ENCODE measurements at places on chromosomes 2 and 18. TPM values are rescaled to one million over a fixed set of nuclear protein-coding genes. Genes with fewer than 3 reads are reported as not detected.

DNA sequence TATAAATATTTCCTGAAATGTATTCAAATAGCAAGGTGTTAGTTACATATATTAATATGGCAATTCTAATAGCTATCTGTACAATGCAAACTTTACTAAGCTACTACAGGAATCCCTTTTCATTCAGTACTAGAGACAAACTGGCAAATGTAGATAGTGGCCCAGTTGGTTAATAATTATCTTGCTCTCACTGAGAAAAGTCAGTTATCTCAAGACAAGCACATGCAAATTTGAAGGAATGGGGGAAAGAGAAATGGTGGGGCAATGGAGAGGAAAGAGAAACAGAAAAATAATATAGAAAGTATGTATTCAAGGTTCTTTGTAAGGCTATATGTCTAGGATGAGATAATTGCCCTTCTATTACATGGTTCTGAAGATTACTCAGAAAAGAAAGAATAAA, 280.0 kb downstream of the FIGN start:
- DNase-seq: no peak

GRCh38 chr18:45666520-45666919, 51.2 kb downstream of the SLC14A2 start:
- DNase-seq: no peak

DNA sequence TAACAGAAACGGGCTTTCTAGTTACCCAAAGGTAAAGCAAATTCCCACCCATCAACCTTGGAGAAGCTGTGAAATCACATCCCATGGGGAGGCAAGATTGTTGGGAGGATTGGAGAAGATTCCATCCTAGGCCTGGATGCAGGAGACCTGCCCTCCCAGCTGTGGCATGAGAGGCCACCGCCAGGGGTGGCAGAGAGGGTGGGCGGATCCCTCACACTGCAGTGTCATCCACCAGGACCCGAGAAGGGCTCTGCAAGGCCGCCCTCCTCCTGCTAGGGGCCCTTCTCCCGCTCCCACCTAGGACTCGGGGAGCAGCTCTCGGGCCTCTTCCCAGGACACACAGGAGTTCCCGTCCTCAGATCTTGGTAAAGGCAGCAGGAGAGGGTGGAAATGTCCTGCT, 15.5 kb upstream of the ATG16L1 start:
- DNase-seq: no peak

- no peak for DNase-seq
These were observed 61.2 kb upstream of the CUL3 start for GRCh38 chr2:224646242-224646846.

GRCh38 chr2:178193496-178193822, 853 bp upstream of the OSBPL6 start:
- DNase-seq: no peak

DNA sequence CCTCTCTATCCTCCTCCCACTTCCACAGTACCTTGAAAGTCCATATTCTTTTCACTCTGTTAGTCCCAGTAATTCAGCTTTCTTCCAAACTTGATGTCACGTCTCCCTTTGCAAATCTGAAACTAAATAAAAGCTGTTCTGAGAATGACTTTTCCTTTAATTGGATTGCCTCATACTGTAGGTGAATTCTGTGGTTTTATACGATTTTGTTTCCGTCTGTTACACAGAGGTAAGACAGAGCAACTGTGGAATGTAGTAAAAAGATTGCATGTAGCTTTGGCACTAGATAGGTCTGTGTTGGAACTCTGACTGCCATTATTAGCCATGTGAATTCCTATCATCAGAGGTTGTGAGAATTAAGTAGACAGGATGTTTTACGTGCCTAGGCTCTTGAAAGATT, 25.9 kb downstream of the MALT1 start:
- no peak for DNase-seq

GRCh38 chr2:173990245-173990644, 25.1 kb upstream of the SP3 start:
- no peak for DNase-seq

GRCh38 chr2:176997792-176998169, 214.8 kb upstream of the HNRNPA3 start:
- no peak for DNase-seq

DNA sequence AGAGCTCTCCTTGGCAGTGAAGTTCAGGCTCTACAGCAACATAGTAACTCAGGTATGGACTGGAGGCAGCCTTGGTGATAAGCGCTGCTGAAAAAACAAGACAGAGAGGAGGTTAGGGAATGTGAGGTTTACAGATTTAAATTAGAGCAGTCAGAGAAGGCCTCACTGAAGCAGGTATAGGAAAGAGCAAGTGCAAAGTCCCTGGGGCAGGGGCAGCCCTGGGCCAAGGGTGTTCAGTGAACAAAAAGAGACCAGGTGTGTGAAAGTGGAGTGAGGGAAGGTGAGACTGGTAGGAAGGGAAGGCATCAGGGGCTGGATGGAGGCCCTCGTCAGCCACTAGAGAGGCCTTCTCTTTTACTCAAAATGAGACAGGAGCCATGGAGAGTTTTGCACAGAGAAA, 89.6 kb downstream of the LAMA3 start:
- DNase-seq: no peak

DNA sequence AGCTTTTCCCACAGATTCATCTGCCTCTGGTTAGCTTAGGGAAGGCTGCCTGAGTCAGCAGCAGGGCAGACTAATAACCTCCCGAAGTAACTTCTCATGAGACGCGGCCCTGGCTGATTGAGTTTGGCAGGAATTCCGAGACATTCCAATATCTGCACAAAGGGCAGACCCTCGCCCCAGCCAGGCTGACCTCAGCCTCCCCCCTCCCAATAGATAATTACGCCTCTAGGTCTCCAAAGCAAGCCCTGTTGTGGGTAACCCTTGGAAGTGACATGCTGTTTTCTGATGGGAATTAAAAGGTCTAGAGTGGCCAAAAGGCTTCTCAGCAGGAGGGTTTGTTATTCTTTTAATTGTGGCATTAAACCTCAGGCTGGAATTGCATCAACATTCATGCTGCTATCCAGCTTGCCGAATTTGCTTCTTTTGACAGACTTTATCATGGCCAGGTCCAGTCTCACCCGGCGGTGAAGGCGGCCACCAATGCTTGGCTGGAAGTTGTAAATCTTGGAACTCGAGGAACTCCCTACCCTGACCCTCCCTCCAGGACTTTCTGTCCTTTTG, 98.0 kb upstream of the SLC14A2 start:
- no peak for DNase-seq

DNA sequence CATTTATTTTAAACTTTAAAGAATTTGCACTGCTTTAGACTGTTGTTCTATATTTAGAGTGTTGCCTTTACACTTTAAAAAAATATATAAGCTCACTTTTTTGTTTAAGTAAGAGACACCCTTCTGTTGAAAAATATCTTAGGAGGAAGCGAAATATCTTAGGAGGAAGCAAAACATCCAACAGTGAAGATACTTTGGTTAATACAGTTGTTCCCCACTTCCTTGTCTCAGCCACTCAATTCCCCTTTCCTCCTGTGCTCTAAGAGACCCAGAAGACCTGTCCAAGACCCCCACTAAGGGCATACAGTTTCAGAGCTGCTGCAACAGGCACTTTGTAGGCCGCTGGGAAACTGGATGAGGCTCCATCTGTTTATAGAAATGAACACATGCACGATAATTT, 5.7 kb downstream of the SERPINB8 start:
- no peak for DNase-seq

DNA sequence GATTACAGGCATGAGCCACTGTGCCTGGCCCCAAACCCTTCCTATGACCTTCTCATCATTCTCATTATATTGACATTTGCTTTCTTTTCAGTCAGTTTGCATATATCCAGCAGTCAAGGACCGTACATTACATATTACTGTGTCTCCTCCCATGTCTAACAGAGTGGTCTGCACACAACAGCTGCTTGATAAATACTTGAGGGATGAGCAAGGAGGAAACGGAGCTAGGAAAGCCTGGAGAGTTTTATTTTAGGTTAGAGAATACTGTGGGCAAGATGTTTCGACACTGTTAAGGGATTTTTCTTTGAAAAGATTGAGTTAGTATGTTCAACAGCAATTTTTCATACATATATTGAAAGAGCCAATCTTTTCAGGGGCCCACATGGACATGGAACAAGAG, 76.2 kb upstream of the CHRNA1 start:
- DNase-seq: no peak

GRCh38 chr2:27992787-27993401, 102.4 kb downstream of the BABAM2 start:
- no peak for DNase-seq

DNA sequence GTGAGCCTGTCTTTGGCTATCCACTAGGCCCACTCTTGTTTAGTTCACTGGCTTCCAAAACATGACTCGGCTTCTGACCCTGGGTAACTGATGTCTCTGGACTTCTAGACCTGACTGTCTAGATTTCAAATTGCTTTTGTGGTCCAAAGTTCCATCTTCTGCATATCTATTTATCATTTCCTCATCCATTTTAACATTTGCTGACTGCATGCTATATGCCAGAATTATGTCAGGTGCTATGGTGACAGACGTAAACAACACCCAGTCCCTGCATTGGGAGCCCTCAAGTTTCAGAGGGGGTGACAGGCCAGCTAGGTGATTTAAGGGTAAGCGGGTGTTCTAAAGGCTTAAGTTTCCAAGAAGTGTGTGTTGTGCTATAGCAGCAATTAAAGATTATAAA, 140.9 kb downstream of the PIEZO2 start:
- DNase-seq: no peak

DNA sequence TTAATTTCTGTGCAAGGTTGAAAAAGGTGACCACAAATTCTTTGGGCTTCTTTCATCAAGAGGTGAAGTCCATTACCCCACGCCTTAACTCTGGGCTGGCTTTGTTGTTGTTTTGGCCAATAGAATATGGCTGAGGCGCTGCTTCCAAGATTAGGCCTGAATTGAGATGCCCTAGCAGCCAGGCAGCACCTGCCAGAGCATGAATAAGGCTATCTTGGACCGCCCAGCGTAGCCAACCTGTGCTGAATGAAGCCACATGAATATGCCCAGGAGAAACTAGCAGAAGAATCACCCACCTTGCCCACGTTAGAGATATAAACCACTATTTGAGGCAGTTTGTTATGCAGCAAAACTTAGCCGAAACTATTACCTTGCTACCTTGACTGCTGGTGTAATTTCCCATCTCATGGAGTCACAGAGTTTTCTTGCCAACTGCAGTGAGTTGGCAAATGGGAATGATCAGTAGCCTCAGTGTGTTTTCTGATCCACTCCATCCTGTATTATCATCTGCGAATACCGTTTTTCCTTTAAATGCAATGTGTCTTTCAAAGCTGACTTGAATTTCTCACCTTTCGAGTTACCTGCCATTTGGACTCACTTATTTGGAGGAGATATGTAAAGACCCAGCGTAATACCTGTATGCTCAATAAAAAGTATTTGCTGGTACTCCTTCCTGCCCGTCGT, 679 bp downstream of the TSGA10 start:
- peak; percentile 36 for DNase-seq

GRCh38 chr2:69889302-69889701, 4.5 kb upstream of the SNRNP27 start:
- no peak for DNase-seq

- no peak for DNase-seq
These were observed 4.1 kb downstream of the GREB1 start for GRCh38 chr2:11537951-11538350.

GRCh38 chr2:230879271-230879882, 14.6 kb downstream of the ITM2C start:
- no peak for DNase-seq

DNA sequence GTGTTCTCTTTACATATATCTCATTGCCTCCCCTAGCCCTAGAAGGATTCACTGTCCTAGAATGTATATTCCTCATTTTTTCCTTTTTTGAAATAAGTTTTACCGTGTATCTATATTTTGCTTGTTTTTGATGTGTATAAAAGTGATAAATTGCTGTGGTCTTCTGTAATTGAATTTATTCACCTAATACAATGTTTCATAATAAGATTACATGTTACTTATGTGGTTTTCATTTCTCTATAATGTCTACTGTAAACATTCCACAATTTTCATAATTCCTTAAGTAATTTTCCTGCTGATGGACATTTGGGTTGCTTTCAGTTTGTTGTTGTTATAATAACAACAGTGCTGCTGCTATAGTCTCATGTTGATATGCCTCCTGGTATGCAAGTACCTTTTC, 118.2 kb downstream of the PHLPP1 start:
- no peak for DNase-seq

DNA sequence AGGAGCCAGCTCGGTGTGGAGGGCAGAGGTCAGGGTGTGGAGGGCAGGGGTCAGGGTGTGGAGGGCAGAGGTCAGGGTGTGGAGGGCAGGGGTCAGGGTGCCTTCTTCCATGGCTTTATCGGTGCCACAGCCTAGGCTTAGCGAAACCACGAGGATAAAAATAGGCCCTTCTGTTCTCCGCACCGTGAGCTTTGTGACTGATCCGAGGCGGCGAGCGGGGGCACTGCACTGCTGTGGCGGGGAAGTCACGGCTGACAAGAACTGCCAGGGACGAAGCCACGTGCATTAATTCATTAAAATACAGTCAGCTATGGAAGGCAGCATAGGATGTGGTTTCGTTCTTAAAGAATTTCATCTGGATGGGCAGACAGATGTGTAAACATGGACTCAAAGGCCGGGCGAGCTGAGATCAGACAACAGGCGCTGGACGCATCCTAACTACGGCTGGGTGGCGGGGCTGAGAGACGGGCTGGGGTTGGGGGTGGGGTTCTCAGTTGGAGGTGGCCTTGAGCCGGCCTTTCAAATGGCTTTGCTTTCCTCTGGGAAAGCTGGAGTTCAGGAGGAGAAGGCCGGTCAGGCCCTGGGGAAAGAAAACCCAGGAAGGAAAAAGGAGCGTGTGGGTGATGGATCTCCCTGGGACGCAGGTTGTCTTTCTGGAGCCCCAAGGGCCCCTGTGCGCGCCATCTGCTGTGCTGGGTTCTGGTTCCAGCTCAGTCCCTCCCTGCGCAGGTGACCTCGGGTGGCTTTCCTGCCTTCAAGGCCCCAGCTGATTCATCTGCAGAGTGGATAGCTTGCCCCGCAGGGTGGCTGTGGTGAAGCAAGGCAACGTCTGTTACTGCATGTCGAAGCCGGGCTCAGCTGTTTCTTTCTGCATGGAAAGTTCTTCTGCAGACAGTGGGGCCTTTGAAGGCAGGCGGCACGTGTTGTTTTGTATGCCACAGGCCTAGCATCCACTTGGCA, 958 bp upstream of the ALLC start:
- DNase-seq: peak; percentile 46

MC2R gene
- total RNA-seq: not detected

CDH7 gene
- total RNA-seq: not detected

VIT gene
- 0.17 TPM for total RNA-seq

GRB14 gene
- total RNA-seq: 51.0 TPM

ITGB6 gene
- total RNA-seq: not detected

OSGEPL1 gene
- 5.4 TPM for total RNA-seq

FAM124B gene
- total RNA-seq: 2.5 TPM

SUPT7L gene
- total RNA-seq: 14.6 TPM

PRSS56 gene
- not detected for total RNA-seq

PROM2 gene
- total RNA-seq: 1.1 TPM

PLEKHH2 gene
- total RNA-seq: 1.4 TPM

RNF149 gene
- 54.7 TPM for total RNA-seq

NPPC gene
- total RNA-seq: not detected

SLC16A14 gene
- total RNA-seq: 3.7 TPM

Data from liver (tissue), 10 donors.